ENCODE measurements at places on chromosomes 4 and X. TPM values are rescaled to one million over a fixed set of nuclear protein-coding genes. Genes with fewer than 3 reads are reported as not detected.

DNA sequence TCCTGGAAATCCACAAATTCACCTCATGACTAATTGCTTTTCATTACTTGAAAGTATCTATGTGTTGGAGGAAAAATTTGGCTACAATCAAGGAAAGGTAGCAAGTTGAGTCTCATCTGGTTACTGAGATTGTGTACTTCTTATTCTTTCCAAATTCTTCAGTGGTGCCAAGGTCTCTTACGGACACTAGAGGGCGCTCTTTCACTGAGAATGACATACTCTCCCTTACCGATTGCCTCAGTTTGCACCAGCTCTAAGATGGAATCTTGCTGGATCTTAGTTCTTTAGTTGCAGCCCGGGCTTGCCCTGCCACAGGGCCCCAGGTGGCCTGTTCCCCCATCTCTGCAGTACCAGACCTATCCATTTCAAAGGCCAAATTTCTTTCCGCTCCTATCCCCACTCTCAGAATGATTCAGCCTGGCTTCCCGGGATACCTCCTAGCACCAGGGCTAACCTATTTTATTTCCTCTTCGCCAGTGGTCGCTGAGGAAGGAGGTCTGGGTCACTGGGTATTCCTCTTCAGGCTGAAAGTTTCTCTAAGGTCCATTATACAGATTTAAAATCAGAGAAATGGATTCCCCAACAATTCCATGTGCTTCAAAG lies 24.6 kb upstream of the GPR50 start:
- no peaks in the 10 kb centered on the region for H3K4me1 ChIP-seq
- no peak overlapping the region for H3K4me3 ChIP-seq
- no peaks in the 10 kb centered on the region for H3K27me3 ChIP-seq
- DNase-seq: peak; percentile 40
- no peak overlapping the region for H3K27ac ChIP-seq

DNA sequence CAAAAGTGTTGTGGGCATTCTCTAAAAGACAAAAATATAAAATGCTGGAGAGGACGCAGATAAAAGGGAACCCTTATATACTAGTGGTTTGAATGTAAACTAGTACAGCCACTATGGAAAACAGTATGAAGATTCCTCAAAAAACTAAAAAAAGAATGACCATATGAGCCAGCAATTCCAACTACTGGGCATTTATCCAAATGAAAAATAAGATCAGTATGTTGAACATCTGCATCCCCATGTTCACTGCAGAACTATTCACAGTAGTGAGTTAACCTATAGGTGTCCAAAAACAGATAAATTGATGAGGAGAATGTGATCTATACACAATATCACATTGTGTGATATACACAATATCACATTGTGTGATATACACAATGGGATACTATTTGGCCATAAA lies 1615.3 kb downstream of the PCDH18 start:
- no peak overlapping the region for H3K4me3 ChIP-seq
- H3K4me1 ChIP-seq: no peaks in the 10 kb centered on the region
- no peak for DNase-seq
- no peaks in the 10 kb centered on the region for H3K36me3 ChIP-seq
- no peaks in the 10 kb centered on the region for H3K27me3 ChIP-seq

- no peak for DNase-seq
- H3K27me3 ChIP-seq: no peaks in the 10 kb centered on the region
- no peak overlapping the region for H3K4me3 ChIP-seq
- H3K36me3 ChIP-seq: no peaks in the 10 kb centered on the region
Measured at GRCh38 chr4:17286752-17287460, 225.0 kb downstream of the QDPR start.

DNA sequence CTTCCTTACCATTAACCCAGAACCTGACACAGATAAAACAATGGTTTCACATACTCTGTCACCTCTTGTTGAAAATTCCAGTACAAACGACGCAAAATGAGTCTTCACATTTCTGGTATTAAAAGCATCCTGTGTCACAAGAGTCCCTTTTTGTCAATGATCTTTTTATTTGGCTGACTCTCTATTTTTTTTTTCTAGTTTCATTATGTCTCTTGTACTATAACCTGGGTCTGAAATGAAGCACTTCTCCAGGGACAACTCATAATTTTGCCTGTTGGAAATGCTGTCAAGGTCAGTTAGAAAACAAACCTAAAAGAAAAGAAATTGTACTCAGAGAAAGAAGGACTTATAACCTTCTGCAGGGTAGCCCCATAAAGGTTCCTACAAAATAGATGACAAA lies 93.1 kb downstream of the NR3C2 start:
- H3K27me3 ChIP-seq: no peaks in the 10 kb centered on the region
- DNase-seq: no peak
- no peaks in the 10 kb centered on the region for H3K36me3 ChIP-seq
- H3K4me1 ChIP-seq: peaks cover 10% of the 10 kb centered on the region

- no peaks in the 10 kb centered on the region for H3K36me3 ChIP-seq
- DNase-seq: no peak
- no peak overlapping the region for H3K27ac ChIP-seq
- H3K27me3 ChIP-seq: no peaks in the 10 kb centered on the region
Measured at GRCh38 chr4:99483636-99484035, 27.2 kb upstream of the C4orf17 start.

- H3K36me3 ChIP-seq: no peaks in the 10 kb centered on the region
- no peak overlapping the region for H3K4me3 ChIP-seq
- no peak overlapping the region for H3K27ac ChIP-seq
- no peak for DNase-seq
- H3K27me3 ChIP-seq: peaks cover 100% of the 10 kb centered on the region
- peaks cover 6% of the 10 kb centered on the region for H3K4me1 ChIP-seq
Measured at GRCh38 chr4:84493092-84493850, 5.8 kb downstream of the NKX6-1 start.

The SPACA5 gene
- not detected for total RNA-seq

The PRRG3 gene
- total RNA-seq: not detected

The AWAT1 gene
- not detected for total RNA-seq

The NHS gene
- total RNA-seq: 1.1 TPM
